Activated CD4-positive, alpha-beta T cell treated with anti-CD3 and anti-CD28 coated beads for 36 hours (primary cell): ENCODE measurements at places on chromosomes 11 and 22. TPM values are rescaled to one million over a fixed set of nuclear protein-coding genes. Genes with fewer than 3 reads are reported as not detected.

PARVA gene
- 0.11 TPM for total RNA-seq

UBASH3B gene
- 20.1 TPM for total RNA-seq

DGAT2 gene
- 1.4 TPM for total RNA-seq

TMEM135 gene
- total RNA-seq, result 25.5 TPM

FJX1 gene
- total RNA-seq, result 0.74 TPM

DNA sequence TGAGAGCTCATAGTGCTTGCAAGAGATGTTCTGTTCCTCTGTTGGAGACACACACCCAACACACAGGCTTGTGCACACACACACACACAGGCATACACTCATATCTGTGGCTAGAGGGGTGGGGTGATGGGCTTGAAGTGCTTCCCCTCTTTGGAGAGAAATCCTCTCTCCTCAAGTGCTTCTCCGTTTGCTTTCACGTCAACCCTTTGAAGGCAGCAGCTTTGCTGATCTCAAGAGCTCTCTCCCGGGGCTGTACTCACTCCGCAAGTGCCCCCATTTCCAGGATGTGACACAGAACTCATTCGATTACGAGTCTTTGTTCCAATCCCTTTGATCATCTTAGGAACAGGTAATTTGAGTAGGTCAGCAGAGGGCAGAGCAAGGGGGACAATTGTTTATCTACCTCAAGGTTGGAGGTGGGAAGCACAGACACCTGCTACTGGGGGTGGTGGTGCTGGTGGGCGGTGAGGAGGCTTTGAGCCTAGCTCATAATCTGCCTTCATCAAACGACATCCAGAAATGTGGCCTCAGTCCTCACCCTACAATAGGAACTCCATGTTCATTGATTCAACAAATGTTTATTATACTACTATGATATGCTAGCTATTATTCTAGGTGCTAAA lies 529.8 kb upstream of the CADM1 start:
- DNase-seq, result no peak

DNA sequence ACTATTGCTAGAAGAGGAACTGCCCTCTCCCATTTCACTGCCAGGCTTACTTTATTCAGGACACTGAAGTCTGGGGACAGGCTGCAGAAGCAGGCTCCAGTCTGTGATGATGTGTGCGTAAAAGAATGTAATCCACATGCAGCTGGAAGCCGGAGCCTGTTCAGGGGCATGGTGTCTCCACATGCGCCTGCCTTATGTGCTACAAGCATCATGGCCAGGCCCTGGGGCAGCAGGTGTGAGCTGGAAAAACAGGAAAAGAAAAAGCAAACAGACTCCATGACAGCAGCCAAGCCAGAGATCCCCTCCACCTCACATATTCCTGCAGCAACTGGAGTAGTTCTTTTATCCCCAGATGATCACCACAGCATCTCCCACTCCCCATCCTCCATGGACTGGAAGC lies 33.4 kb downstream of the ARFGAP2 start:
- DNase-seq, result no peak

- DNase-seq, result no peak
Observed at GRCh38 chr11:126695293-126695692, 305.3 kb downstream of the KIRREL3 start.

- no peak for DNase-seq
Observed at GRCh38 chr22:23092217-23092955, 22.1 kb downstream of the GNAZ start.

- no peak for DNase-seq
Observed at GRCh38 chr11:17588166-17588565, 41.1 kb downstream of the OTOG start.

DNA sequence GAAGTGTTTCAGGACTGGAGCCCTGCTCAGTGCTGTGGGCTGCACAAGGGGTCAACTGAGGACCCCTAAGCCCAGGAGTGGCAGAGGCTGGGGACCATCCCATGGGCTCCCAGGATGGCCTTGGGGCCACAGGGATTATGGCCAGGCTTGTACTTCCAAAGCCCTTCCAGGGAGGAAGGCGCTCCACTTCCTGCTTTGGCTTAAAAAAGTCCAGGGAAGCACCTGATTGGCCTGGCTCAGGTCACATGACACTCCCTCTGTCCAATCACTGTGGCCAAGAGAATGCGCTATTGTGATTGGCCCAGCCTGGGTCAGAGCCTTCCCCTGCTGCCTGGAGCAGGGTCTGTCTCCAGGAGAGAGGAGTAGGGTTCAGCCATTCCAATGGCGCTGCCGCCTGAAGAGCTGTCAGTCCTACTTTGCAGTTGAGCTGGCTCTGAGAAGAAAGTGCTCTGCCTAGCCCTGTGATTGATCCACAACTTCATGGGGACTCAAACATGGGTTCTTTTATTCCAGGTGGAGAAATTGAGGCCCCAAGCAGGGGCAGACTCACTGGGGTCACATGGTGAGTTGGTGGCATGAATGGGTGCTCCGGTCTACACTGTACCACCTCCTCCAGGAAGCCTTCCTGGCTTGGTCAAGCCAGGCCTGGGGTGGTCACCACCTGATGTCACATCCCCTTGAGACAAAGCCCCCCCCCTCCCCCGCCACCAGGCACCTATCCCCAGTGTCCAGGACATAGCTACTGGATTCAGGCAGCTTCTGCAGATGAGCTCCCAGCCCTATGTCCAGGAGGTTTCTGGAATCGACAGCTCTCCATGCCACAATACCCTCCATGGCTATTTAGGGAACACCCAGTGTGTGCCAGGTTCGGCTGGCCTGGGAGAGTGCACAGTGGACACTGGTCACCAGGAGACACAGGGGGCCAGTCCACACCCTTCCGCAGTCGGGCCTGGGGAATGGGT lies 48.2 kb downstream of the RTN4R start:
- no peak for DNase-seq

DNA sequence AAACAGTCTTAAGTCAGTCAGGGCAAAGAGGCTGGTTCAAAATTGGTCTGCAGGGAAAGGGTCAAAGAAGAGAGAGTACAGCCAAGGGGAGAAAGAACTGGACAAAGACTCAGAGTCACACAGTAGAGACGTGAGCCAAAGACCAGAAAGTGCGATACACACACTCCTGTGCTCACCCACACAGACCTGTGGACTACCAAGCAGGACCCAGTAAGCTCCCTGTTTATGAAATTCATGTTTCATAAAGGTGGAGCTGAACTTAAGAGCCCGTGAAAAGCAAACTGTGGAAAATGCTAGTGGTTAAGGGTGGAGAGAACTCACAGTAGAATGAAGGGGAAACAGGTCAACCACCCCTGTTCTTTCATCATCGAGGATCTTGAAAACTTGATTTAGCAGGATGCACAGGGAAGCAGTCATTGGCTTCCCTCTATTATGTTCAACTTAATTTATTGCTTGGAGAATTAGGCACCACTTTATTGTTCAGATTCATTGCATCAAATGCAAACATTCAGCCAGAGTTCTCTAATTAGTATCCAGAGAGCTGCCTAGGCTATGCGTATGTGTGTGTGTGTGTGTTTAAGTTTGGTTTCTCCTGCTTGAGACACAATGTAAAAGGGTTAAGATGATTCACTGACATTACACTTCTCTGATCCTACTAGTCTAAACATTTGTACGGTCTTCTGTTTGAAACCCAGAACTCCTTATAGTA lies 160.9 kb upstream of the MTMR2 start:
- peak; percentile 56 for DNase-seq

- DNase-seq, result peak; percentile 1
Observed at GRCh38 chr22:19879643-19879991, 24.9 kb upstream of the GNB1L start.

DNA sequence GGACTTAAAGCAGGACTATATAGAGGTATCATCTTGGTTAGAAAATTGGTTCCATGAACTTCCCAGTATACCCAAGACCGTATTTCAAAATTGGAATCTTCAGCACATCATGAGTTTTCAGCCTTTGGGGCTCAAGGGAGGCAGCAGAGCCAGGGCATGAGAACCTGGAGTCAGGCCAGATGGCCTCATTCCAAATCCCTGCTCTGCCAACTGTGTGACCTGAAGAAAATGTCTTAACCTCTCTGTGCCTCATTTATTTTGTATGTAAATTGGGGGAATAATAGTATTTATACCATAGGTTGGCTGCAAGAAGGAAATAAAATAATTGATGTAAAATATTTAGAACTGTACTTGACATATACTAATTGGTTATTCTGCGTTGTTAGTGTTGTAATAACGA lies 987.6 kb downstream of the TBC1D22A start:
- DNase-seq, result no peak
